ENCODE measurements at places on chromosomes 2 and 18.
A peak's percentile ranks its signal among the peaks of the same experiment; 100 is the strongest.

DNA sequence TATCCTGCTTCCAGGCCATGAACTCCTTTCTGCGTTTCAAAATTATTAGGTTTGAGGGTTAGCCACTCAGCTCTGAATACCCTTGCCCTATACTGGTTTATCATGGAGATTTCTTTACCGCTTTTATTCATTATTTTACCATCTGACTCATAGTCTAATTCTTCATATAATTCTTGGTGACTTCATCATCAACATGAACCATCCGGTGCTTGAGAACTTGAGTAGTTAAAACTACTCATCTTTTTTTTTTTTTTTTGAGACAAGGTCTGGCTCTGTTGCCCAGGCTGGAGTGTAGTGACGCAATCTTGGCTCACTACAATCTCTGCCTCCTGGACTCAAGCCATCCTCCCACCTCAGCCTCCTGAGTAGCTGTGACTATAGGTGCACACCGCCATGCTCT is 94.2 kb upstream of the LHCGR start:
- DNase-seq, result peak; percentile 58

- no peak for DNase-seq
Observed at GRCh38 chr2:85183076-85183475, 49.9 kb downstream of the TCF7L1 start.

DNA sequence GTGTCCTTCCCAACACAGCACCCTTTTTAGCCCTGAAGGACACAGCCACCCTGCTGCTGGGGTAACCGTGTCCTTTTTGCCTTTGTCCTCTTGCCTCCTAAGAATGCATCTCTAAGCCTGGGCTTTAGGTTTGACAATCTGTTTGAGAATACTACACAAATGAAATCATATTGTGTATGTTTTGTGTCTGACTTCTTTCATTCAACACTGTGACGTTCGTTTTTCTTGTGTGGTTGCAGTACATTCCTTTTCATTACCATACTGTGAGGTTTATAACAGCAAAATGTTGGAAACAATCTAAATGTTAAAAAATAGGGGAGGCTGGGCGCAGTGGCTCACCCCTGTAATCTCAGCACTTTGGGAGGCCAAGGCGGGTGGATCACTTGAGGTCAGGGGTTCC is 11.2 kb downstream of the ASPRV1 start:
- no peak for DNase-seq

DNA sequence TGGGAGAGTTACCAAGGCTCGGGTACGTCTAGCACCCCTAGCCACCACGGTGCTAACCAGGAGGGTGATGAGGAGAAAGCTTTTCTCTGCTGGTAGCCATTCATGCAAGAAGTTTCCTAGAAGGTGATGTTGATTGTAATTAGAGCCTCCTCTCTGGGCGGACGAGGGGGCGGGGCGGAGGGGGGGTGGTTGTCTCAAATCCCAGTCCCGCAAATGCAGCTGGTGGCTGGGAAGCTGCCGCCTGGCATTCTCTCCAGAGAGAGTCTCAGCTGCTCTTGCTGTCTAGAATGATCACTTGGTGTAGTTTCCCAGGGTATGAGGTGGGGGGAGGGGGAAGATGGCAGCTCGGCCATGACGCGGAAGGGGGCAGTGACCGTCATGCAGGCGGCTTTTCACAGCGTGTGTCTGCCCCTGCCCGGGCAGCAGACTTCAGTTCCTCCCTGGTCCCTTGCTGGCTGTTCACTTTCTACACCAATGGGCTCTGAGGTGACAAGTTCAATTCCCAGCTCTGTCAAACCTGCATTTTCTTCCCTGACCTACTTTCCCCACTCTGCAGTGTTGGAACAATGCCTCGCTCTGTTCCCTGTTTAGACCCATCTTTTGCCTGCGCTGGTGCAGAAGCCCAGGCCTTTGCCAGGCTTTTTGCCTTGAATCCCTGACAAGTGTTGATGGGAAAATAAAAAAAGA is 61.5 kb upstream of the KLF7 start:
- no peak for DNase-seq

DNA sequence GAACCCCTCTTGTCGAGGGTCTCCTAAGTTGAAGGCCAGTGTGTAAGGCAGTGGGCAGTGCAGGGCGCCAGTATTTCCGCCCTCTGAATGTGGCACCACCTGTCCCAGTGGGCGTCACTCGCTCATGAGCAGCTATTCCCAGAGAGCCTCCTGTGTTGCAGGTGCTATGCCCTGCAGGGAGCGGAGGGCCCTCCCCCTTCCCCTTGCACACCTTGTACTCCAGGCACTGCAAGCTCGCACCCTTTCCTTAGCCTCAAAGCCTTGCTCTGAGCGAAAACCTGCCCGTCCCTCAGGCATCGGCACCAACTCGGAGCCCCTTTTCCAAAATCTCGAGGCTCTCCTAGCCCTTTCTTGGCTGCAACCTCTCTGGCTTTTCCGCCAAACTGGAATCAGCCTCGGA is 282.7 kb downstream of the AGAP1 start:
- DNase-seq, result no peak

- DNase-seq, result no peak
Observed at GRCh38 chr2:209901172-209901571, 101.3 kb upstream of the RPE start.

- DNase-seq, result peak; percentile 34
Observed at GRCh38 chr2:68426848-68427579, 40.1 kb downstream of the FBXO48 start.

DNA sequence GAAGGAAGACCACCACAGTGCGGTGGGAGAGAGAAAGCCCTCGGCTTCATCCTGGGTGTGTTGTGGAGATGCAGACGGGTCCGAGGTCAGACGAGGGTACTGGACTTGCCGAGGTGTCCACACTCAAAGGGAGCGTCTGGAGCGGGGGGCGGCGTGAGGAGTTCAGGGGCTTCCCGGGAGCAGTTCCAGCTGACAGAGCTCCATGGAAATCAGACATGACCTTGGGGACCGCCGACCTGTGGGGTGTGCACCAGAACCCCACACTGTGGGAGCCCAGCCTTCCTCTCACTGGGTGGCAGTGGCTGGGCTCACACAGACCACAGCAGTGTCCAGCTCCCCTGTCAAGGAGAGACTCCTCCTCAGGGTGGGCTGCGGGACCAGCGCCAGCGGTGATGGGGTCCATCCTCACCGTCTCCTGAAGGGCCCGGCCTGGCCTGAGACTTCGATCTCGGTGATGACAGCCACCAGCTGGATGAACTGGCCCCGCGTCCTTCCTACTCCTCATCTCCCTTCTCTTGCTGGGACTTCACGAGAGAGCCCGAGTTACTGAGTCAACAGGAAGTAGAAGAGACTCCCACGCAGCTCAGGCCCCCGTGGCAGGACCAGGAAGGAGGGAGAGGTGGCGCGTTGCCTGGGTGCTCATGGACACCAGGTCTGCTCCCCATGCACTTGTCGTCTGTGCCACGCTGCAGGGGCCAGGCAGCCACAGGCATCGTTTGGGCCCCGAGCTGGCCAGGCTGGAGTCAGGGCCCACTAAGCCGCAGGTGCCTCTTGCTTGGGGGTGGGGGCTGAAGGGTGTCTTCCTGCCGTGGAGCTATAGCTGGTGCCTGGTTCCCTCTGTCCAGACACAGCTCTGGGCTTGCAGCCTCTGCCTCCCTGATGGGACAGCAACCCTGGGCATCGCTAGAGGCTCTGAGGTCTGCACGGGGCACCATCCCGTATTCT is 101.9 kb upstream of the CTDP1 start:
- DNase-seq, result no peak

- no peak for DNase-seq
Observed at GRCh38 chr18:5530629-5531178, 13.1 kb downstream of the EPB41L3 start.
